ENCODE measurements at places on chromosomes 7 and 10.

GRCh38 chr7:100432621-100433275 is 3.1 kb downstream of the MEPCE start:
- DNase-seq, result no peak

DNA sequence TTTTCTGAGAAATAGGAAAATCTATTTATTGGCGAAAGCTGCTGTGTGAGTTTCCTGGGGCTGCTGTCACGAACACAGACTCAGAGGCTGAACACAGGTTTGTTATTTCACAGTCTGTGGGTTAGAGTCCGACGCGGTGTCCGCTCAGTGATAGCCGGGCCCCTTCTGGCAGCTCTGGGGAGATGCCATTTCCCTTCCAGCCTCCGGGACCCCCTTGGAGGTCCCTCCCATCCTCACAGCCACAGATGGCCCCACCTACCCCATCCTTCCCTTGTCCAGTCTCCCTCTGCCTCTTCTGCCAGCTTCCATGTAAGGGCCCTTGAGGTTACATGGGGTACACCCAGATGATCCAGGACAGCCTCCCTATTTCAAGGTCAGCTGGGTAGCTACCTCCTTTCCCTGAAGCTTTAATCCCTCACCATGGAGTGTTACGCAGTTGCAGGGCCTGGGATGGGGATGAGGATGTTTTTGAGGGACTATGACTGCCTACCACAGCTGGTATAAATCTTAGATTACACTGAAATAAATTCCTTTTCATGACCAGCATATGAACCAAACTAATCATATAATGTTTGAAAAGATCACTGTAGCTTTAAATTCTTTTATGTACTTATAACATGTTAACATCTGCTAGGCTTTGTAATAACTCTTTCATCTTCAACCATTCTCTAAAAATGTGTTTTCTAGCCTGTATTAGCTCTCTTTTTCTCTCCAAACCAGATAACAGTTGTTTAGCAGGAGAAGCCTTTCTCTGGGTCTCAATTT is 98.5 kb downstream of the WDR37 start:
- no peak for DNase-seq

DNA sequence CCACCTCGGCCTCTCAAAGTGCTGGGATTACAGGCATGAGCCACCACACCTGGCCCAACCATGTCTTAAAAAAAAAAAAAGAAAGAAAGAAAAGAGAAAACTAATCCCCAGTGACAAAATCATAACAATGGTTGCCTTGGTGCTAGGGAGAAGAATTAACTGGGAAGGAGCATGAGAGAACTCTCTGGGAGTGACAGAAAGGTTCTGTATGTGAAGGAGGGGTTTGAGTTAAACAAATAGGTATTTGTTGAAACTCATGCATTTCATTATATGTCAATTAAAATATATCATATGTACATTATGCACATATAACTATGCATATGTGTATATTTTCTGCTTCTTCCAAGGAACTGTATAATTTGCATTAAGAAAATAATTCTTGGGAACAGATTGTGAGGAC is 33.3 kb downstream of the INA start:
- DNase-seq, result no peak

DNA sequence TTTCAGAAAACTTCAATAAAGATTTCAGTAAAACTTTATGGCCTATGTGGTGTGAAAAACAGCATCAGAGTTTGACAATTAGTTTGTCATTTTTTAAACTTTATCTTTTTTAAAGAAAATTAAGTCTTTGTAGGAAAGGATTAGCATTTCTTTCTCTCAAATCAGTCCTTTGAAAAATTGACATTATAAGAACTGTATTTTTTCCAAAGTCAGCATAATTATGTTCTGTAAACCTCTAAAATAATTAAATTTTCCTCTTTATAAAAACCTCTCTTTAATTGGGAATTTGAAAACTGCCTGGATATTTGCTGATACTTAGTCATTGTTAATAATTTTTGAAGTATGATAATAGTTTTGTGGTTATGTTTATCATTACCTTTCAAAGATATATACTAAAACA is 226.7 kb upstream of the KAT6B start:
- DNase-seq, result no peak

GRCh38 chr7:158251061-158251965 is 336.3 kb downstream of the PTPRN2 start:
- DNase-seq, result no peak

GRCh38 chr7:43328785-43329380 is 216.4 kb downstream of the HECW1 start:
- no peak for DNase-seq
